ENCODE measurements at places on chromosomes 5 and 9.
A peak's percentile ranks its signal among the peaks of the same experiment; 100 is the strongest.

DNA sequence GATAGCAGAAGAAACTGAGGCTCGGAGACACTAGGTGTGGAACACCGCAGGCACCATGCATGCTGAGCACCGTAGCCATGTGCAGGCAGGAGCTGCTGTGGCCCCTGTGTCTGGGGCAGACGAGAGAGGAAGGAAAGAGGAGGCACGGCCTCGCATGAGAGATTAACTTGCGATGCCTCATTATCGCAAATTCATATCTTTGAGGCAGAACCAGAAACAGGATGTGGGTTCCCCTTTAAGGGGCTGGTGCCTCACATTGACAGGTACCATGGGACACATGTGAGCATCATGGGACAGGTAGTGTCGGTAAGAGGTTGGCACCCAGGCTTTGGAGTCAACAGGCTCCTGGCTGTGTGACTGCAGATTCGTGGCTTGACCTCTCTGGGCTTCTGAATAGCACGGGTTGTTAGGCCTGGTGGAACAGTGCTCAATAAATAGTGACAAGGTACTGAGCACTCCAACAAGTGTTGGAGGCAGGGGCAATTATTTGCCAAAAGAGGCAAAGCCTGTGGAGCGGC lies 40.8 kb downstream of the NAIF1 start:
- DNase-seq: no peak

DNA sequence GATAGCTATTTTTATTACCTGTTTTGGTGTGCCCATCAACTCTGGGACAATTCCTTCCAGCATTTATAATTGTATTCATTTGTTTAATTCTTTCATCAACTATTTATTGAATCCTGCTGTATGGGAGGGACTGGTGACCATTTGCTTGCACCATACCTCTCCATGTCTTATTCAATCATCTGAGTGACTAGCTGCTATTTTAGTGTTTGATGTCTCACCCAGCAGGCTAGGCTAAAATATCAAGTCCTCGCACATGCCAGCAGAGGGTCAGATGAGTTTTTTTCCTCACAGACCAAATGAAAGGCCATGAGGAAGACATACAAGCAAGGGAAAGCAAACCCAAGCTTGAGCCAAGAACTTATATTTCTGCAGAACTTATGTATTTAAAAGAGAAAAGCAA lies 63.9 kb downstream of the CETN3 start:
- DNase-seq: no peak

DNA sequence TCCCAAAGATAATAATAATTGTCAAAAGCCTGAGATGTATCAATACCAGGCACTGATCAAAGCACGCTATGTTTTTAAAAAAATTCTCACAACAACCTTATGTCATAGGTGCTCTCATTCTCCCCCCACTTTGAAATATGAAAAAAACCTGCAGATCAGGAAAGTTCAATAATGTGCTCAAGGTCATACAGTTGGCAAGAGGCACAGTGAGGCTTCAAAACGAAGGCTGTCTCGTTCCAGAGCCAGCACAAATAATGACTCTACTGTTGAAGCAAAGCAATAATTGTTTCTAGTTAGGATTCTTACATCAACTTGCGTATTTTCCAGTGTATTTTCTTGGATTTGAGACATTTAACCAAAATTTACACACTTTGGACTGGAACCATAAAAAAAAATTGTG lies 88.3 kb downstream of the RAB3C start:
- DNase-seq: no peak

GRCh38 chr9:33297432-33297831 lies 7.1 kb downstream of the NFX1 start:
- DNase-seq: no peak

DNA sequence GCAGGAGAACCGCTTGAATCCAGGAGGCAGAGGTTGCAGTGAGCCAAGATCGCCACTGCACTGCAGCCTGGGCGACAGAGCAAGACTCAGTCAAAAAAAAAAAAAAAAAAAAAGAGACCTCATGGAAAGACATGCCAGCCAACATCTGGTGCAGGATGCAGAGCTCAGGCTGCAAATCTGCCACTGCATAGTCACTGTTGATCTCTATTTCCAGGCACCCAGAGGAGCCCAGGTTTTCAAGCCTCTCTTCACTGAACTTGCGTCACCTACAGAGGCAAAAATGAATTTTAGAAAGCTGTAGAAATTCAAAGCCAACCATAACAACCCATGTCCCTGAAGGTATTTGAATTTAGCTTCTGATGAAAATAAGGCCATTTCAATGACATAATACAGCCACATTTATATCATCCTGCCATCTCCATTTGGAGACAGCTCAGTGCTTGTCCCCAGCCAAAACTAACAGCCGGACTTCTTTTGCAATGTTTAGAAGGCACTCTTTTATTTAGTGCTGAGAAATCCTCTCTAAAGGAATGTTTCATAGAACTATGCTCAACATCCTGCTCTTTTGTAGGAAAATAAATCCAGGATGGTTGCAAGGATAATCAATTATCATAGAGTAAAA lies 113.3 kb downstream of the SNX18 start:
- DNase-seq: no peak

GRCh38 chr9:109278216-109278615 lies 42.6 kb downstream of the EPB41L4B start:
- DNase-seq: no peak

- DNase-seq: no peak
Measured at GRCh38 chr9:6305954-6306563, 22.1 kb upstream of the TPD52L3 start.

- DNase-seq: no peak
Measured at GRCh38 chr5:27489701-27490100, 451.3 kb upstream of the CDH9 start.

DNA sequence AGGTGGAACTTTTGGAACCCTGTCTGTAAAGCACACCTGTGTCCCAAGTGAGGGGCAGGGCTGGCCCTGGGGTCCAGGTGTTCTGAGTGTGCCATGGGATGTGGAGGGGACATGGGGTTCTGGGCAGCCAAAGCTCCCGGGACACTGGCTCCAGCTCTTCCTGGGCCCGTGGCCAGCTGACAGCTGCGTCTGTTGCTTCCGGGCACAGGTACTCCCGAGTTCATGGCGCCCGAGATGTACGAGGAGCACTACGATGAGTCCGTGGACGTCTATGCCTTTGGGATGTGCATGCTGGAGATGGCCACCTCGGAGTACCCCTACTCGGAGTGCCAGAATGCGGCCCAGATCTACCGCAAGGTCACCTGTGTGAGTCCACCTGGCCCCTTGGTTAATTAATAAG lies 50.7 kb downstream of the WNK2 start:
- no peak for DNase-seq

DNA sequence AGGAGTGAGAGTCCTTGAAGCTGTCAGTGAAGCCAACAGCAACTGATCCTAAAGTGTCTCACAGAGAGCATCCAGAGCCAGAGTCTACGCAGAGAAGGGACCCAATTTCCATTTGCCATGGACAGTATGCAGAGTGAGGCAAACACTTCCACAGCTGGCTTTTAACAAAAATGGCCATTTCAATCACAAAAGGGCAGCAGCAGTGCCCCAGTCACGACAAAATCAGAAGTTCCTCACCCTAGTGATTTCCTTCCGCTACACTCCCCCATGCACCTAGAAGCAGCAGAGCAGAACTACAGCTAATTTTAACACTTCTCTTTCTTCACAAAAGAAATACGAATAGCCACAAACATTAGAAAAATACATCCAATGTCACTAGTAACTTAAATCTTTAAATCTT lies 27.9 kb downstream of the FBXW11 start:
- no peak for DNase-seq

GRCh38 chr5:152335461-152335860 lies 69.6 kb downstream of the NMUR2 start:
- no peak for DNase-seq

GRCh38 chr9:33306037-33306436 lies 15.7 kb downstream of the NFX1 start:
- DNase-seq: no peak

- DNase-seq: no peak
Measured at GRCh38 chr9:114166103-114166470, 10.8 kb downstream of the COL27A1 start.

DNA sequence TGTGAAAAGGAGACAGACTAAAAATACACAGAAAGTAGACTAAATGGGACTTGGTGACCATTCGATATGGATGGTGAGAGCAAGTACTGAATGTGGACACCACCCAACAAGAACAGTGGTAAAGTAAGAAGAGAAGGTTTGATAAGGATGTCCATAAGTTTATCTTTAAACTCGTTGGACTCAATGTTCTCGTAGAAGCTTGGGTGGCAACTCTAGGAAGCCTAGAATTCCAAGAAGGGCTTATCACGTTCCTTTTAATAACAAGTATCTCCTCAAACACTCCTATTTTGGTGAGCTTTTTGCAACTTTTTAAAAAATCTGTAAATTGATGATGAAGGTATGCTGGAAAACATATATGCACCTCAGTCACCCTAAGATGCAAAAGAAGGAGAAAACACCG lies 108.6 kb upstream of the CDH6 start:
- DNase-seq: no peak

GRCh38 chr5:173512637-173513435 lies 103.6 kb downstream of the BOD1 start:
- no peak for DNase-seq

DNA sequence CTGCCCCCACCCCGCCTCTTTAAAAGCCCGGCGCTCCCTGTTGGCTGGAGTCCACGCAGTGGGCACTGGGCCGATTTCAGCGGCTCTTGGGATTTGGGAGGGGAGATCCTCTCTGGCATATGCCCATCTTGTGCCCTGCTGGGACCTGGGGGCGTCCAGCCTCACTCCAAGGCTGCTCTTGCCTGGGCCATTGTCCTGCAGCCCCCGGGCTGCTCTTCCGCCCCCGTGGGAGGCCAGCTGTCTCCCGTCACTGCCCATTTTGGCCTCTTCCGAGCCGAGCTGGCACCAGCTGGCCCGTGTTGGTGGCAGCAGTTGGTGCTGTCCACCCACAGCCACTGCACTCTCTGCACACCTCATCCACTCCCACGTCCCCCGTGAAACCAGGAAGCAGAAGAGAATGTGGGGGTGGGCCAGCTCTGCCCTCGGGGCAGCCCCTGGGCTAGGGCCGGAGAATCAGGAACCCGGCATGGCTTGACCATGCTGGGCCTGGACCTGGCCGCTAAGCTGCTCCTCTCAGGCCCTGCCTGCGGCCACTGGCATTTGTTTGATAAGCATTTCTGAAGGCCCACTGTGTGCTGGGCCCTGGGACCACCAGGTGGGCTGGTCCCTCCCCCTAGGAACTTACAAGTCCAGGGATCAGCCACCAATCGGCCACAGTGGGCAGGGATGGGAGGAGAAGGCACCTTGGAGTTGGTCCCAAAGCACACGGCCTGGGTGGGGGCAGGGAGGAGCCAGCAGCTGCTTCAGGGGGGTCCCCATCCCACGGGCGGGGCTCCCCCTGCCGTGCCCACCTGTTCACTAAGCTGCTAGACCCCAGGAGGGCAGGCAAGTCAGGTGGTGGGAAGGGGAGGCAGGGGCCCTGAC lies 2.2 kb downstream of the C8G start:
- DNase-seq: no peak

DNA sequence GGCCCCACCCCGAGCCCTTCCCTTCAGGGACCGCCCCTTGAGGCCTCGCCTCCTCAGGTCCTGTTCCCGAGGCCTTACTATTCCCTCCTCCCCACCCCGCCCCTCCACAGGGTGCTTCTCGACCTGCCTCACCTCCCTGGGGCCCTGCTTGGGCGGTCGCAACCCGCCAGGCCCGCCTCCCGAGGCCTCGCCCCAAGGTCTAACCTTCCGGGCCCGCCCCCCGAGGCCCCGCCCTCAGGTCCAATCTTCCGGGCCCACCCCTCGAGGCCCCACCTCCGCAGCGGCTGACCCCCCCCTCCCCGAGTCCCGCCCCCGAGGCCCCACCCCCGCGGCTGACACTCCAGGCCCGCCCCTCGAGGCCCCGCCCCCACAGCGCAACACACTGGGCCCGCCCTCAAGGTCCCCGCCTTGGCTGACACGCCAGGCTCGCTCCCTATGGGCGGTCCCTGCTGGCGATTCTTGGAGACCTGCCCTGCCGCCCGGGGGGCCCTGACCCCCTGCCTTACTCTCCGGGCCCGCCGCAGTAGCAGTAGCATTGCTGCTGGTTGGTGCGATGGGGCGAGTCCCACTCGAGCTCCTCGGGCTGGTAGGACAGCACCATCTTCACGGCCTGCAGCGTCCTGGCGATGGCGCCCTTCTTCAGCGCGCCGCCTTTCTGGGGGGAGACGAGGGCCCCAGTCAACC lies 8.2 kb downstream of the PHF19 start:
- peak; percentile 76 for DNase-seq

DNA sequence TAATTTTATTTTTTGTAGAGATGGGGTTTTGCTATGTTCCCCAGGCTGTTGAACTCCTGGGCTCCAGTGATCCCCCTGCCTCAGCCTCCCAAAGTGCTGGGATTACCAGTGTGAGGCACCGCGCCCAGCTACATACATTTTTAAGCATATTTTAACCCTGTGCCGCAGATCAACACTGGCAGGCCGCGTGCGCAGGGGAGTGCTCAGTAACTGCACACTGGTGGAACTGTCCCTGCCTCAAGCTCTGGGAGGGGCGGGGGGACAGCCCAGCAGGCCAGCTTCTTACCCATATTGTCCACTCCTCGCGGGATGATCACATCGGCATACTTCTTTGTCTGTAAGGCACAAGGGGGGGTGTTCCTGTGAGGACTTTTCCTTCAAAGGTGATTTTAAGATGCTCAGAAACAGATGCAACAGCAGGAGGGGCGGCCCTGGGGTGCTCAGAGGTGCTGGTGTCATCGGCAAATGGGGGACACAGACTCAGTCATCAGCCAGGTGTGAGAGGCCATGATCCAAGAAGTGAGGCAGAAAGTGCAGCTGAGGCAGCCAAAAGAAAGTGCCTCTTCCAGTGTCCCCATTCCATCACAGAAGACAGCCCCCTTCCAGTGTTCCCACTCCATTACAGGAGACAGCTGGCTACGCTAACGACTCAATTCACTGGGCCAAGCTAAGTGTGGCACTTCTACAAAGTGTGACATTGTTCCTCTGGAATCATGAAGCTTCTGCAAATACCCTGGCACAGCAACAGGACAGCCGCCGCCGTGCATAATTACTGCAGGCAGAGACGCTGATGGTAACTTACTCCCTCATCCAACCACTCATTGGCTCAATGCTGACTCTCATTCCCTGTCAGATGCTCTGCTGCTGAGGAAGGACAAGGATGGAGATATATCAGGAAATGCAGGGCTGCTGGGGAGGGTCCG lies 5.2 kb downstream of the UCK1 start:
- no peak for DNase-seq

GRCh38 chr5:569868-570361 lies 42.2 kb upstream of the CEP72 start:
- no peak for DNase-seq

GRCh38 chr9:28064241-28064815 lies 491.0 kb upstream of the C9orf72 start:
- no peak for DNase-seq

GRCh38 chr9:124011460-124012301 lies at the start of gene LHX2:
Gene LHX2, plus strand, starts transcription at chr9:124011768. Its CDS starts 581 bp downstream, at chr9:124012349.
- DNase-seq: no peak

GRCh38 chr5:79590396-79590999 lies 21.7 kb upstream of the TENT2 start:
- DNase-seq: no peak
